ENCODE measurements at places on chromosomes 3 and 15.

DNA sequence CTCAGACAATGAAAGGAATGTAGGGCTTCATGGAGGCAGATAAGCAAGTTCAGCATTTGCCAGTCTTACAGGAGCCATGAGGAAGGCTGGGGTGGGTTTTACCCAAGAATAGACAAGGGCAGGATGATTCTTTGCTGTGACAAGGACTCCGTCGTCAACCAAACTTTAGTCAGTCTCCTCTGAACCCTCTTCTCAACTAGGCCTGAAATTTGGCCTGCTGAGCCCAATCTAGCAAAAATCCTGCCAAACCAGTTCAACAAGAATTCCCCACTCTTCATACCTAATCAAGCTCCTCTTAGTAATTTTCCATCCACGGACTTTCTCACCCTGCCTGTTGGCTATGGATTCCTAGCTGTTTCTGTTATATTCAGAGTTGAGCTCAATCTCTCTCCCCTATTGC, 280.5 kb downstream of the TBL1XR1 start:
- no peak for DNase-seq

GRCh38 chr15:63628123-63628822, 31.1 kb downstream of the FBXL22 start:
- no peak for DNase-seq

DNA sequence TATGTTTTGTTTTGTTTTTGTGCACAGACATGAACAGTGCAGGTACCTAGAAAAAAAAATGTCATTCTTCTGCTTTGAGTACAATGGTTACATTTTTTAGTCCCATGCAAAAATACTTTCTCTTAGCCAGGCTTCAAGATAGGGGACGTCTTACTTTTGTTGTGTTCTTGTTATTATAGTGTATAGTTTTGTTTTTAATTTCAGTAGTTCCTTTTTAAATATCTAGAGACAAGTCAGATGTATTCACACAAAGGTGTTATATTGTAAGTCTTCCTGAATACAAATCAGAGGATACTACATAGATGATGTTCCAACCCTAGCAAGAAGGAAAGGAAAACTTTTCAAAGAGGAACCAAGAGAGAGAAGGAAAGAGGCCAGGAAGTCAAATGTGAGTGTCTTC, 28.8 kb upstream of the IGSF11 start:
- no peak for DNase-seq

DNA sequence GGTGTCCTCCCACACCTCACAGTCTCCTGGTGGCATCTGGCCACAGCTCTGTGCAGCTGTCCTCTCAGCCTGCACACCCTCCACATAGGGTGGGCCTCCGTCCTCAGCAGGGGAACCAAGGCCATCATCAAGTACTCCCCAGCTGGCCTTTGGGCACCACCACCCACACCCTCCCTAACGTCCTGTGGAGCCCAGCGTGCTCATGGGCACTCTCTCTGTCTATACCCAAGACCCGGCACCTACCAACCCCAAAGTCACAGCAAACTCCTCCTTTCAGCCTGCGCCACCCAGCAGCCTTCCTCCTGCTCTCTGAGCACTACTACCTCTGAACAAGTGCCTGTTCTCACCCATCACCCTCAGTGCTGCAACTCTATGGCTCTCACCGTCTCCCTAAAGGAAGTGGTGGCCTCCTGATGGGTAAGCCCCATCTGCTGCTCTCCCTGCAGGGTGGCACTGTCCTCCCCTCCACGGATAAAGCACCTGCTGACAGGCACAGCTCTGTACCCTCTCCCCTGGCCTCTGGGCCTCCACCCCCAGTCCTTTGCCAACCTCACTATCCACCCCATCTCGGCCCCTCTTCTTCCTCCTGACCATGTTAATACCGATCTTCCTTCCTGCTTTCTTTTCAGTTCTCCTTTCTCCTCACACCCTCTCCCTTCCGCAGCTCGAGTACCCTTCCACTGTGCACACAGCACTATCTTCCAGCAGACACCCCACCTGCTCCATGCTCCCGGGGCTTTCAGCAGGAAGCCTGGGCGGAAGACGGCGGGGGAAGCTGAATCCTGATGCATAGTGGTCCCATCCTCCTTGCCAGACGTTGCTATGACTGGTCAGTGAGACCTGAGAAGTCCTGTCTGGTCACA, 31.5 kb downstream of the SLC41A3 start:
- DNase-seq = no peak

GRCh38 chr3:39068556-39068955, 16.7 kb downstream of the WDR48 start:
- DNase-seq = no peak

DNA sequence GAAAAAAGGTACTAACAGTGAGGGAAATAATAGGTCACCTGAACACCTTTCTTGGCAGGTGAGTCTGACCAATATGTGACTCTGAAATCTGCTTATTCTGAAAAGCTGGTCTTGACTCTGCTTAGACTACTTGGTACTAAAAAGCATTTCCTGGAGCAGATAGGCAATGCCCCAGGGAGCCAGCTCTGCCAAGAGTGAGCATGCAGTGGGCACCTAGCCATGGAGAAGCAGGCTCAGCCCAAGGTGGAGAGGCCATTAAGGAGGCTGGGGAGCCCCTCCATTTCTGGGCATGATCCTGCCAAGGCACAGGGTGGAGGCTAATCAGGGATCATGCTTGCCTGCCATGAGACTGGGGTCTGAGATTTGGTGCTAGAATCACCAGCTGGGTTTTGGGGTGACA, 1.6 kb upstream of the LTF start:
- DNase-seq = peak; percentile 12

GRCh38 chr15:34701536-34701935, 53.3 kb downstream of the GJD2 start:
- DNase-seq = peak; percentile 70

DNA sequence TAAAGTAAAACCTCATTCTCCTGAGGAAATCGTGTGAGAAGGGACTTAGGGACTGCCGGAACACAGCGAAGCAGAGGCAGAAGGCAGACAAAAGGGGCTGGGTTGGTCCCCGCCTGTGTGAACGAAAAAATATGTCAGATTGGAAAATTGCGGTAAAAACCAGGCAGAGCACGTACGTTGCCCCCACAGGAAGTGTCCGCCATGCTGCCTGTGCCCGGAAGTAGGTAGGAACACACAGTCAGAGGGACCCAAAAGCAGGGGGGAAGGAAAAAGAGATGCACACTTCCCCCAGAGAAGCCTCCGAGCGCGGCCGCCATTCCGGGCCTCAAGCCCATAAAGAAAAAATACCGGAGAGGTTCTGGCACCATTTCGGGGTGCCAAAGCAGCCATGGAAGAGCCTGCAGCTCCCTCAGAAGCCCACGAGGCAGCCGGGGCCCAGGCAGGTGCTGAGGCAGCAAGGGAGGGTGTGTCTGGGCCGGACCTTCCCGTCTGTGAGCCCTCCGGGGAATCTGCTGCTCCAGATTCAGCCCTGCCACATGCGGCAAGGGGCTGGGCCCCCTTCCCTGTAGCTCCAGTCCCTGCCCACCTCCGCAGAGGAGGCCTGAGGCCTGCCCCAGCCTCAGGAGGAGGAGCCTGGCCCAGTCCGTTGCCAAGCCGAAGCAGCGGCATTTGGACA, at the start of gene MKRN3:
TSS of gene MKRN3 (plus strand) at position 280 of the 676 bp plus-strand sequence. CDS start at position 389, 109 bp downstream.
- DNase-seq = peak; percentile 89

GRCh38 chr3:55483196-55484095, 3.7 kb downstream of the WNT5A start:
- no peak for DNase-seq

DNA sequence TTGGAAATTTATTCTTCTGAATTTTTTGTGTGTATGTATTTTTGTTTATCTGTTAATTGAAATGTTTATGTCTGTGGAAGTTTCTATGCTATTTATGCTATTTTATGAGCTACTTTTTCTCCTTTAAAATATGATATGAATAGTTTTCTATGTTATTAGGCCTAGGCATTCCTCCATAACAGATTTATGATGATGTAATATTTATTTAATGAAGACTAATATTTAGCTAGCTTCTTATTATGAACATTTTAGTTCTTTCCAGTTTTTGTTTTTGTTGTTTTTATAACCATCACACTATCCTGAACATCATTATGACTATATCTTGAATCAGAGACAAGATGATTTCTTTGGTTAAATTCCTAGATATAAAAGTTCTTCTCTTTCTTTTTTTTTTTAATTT, 70.7 kb downstream of the P2RY1 start:
- no peak for DNase-seq

- DNase-seq = no peak
Observed at GRCh38 chr3:30083315-30083714, 523.1 kb upstream of the TGFBR2 start.

DNA sequence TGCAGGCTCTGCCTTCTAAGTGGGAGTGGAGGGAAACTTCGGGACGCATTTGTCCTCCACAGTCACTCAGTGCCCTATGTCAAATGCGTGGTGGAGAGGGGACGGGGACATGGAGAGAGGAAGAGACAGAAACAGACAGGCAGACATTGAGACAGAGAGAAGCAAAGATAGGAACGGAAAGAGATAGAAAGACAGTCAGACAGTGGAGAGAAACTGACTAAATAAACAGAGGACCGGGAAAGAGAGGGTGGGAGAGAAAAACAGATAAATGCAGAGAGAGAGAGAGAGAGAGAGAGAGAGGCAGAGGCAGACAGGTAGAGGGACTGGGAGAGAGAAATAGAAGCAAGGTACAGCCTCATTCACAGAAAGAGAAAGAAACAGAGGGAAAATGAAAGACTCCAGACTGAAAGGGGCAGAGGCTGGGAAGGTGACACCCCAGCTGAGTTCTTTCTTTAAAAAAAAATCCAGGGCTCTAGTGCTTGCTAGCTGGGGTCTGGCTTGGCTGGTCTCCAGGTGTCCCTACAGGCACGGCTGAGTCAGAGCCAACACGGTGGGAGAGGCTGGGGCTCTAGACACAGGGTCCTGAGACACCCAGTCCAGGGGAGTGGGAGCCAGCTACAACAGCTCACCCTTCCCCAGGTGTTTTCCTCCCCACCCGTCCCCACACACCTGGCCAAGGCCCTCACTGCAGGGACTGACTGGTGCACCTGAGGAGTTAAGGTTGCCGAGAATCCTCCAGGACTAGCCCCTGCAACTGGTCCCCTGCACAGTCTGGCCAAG, 506.1 kb upstream of the PROK2 start:
- peak; percentile 45 for DNase-seq

DNA sequence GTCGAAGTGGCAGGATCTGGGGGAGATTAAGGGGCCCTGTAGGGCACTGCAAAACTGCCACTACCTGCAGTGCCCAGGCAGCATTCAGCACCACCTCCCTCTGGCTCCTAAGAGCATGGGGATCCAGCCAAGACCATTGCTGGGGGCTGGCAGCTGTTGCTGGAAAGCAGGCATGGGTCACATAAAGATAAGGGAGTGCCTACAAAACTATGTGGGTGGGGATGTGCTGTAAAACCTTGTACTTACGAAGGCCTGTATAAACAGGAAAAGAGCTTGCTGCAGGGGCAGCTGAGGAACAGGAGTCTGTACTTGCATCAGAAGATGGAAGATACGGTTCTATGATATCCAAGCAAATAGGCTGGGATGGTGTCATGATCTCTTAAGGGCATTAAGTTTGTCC, 27.1 kb downstream of the IL20RB start:
- DNase-seq = no peak

- peak; percentile 99 for DNase-seq
Observed at GRCh38 chr15:63434576-63435186, 53.0 kb upstream of the CA12 start.

- DNase-seq = no peak
Observed at GRCh38 chr3:195916291-195916690, 7.9 kb upstream of the TNK2 start.

GRCh38 chr3:80733522-80734176, 965.9 kb upstream of the ROBO1 start:
- no peak for DNase-seq

- DNase-seq = peak; percentile 64
Observed at GRCh38 chr3:50525191-50525910, 21.9 kb upstream of the CACNA2D2 start.

Data from NCI-H69 (cell line).